ENCODE measurements at places on chromosomes 6 and 20.
A peak's percentile ranks its signal among the peaks of the same experiment; 100 is the strongest.

GRCh38 chr6:75204959-75205775 is 686 bp downstream of the COL12A1 start:
- DNase-seq, result no peak

GRCh38 chr6:114052141-114052540 is 81.2 kb upstream of the HDAC2 start:
- DNase-seq, result no peak

DNA sequence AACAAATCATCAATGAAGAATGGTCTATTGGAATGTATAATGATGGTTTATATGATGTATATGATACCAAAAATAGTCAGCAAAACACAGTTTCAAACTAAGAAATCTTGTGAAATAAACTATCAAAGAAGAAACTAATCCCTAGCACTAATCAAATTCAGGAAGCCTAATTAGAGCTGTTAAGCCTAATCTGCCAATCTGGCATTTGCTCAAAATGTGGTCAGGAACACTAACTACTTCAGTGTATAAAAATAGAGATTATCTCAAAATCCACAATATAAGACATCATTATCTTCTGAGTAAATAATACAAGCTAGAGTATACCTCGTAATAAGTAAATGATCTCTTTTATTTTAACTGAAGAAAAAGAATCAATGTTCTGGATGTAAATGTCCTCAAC is 12.8 kb upstream of the AKAP7 start:
- DNase-seq, result no peak

GRCh38 chr20:53899351-53900167 is 170.8 kb downstream of the BCAS1 start:
- DNase-seq, result peak; percentile 73

DNA sequence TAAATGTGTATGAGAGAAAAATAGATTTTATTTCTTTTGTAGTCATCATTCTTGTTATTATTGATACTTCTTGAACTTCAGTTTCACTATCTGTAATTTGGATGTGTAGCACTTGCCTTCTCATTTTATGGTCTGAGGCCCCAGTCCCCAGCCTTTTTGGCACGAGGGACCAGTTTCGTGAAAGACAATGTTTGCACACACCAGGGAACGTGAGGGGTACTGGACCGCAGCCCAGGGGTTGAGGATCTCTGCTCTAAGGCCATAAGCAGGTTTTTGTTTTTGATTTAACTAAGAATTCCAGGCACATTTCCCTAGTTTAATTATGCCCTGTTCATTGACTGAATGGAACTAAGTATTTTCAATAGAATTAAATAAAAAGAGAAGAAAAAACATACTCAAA is 261.5 kb downstream of the BMP2 start:
- DNase-seq, result no peak
